Tongue (tissue), 3 donors: ENCODE measurements at places on chromosomes 13 and 19. TPM values are rescaled to one million over a fixed set of nuclear protein-coding genes. Genes with fewer than 3 reads are reported as not detected.

The GRK1 gene
- not detected for total RNA-seq

The DCLK1 gene
- 62.5 TPM for total RNA-seq

The ALKBH6 gene
- 10.1 TPM for total RNA-seq

DNA sequence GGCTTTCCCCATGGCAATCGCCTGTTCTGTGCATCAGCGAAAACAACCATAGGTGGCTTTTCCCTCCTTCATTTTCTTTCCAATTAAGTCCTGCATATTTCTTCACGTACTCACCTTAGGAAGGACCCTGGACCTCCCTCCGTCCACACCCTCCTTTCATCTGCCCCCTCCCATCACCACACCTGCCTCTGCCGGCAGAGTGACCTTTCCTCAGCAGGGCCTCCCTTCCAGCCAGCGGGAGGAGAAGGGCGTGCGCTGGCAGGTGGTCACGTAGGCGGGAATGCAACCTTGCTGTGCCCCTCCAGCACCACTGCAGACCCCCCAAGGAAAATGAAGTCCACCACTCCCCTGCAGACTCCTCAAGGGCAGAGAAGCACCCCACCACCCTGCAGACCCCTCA is 61.1 kb downstream of the GSX1 start:
- no peak for DNase-seq

DNA sequence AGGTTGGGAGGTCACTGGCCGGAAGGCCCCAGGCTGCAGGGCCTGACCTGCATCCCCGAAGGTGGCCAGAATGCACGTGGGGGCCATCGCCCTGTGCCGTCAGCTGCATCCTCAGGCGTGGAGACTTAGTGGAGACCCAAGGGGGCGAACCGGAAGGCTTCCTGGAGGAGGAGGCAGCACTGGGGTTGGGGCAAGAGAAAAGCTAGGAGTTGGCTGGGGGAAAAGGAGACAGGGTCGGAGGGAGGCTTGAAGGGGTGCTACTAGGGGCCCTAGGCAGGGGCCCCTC is 1.4 kb upstream of the YJEFN3 start:
- no peak for DNase-seq
